ENCODE measurements at places on chromosomes 16 and 17. TPM values are rescaled to one million over a fixed set of nuclear protein-coding genes. Genes with fewer than 3 reads are reported as not detected.

DNA sequence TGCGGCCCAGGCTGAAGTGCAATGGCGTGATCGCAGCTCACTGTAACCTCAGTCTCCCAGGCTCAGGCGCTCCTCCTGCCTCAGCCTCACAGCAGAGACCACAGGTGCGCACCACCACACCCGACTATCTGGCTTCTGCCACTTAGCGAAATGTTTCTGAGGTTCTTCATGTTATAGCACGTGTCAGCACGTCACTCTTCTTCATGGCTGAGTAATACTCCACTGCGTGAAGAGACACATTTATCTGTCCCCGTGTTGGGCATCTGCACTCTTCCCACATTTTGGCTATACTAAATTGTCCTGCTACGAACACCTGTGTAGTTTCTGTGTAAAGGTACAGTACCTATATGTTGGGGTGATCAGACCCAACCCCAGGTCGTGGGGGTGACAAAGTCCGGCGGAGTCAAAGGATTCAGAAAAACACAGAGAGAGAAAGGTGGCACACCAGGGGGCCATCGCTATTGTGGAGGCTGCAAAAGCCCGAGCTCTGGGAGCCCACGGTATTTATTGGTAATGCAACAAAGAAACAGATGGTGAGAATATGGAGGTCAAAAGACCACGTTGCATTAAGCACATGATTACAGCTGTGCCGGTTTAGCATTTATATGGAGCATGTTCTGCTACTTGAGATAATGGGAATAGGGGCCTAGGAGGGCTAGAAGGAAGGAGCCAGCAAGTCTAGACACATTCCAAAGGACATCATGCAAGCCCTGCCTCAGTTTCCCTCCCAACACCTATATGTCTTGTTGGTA is 851 bp upstream of the DPEP1 start:
- no peaks in the 10 kb centered on the region for H3K36me3 ChIP-seq
- no peaks in the 10 kb centered on the region for H3K4me1 ChIP-seq
- no peak for DNase-seq
- no peak overlapping the region for H3K4me3 ChIP-seq
- no peaks in the 10 kb centered on the region for H3K27me3 ChIP-seq

GRCh38 chr16:13904179-13904691 is 15.7 kb upstream of the ERCC4 start:
- no peak overlapping the region for H3K4me3 ChIP-seq
- H3K27ac ChIP-seq = no peak overlapping the region
- peaks cover 11% of the 10 kb centered on the region for H3K4me1 ChIP-seq
- DNase-seq = no peak
- H3K27me3 ChIP-seq = peaks cover 3% of the 10 kb centered on the region

- H3K4me1 ChIP-seq = no peaks in the 10 kb centered on the region
- no peak overlapping the region for H3K4me3 ChIP-seq
- DNase-seq = no peak
- no peaks in the 10 kb centered on the region for H3K27me3 ChIP-seq
- no peak overlapping the region for H3K27ac ChIP-seq
- peaks cover 23% of the 10 kb centered on the region for H3K36me3 ChIP-seq
Observed at GRCh38 chr16:57578521-57579360, 36.3 kb downstream of the ADGRG5 start.

- H3K27ac ChIP-seq = no peak overlapping the region
- H3K4me3 ChIP-seq = no peak overlapping the region
- no peaks in the 10 kb centered on the region for H3K36me3 ChIP-seq
- peaks cover 5% of the 10 kb centered on the region for H3K27me3 ChIP-seq
Observed at GRCh38 chr17:49859991-49860953, 12.4 kb upstream of the TAC4 start.

DNA sequence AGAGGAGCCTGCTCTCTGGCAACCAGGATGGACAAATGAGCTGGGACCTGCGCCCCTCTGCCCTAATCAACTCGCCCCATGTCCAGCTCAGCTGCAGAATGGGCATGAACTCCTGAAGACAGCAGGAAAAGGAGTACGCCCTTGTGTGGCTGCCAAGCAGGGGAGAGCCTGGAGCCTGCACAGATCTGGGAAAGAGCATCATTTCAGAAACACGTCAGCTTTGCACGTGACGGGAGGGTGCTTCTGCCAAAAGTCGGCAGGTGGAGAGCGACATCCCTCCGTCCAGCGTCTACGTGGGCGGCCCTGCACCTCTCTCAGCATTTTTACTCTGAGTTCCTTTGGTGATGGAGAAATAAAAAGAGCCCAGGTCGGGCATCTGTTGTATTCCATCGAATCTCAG is 18.5 kb downstream of the NME3 start:
- no peak overlapping the region for H3K4me3 ChIP-seq
- peaks cover 50% of the 10 kb centered on the region for H3K36me3 ChIP-seq
- no peaks in the 10 kb centered on the region for H3K27me3 ChIP-seq
- H3K27ac ChIP-seq = no peak overlapping the region

GRCh38 chr17:4006165-4006589 is 41.9 kb upstream of the ATP2A3 start:
- no peak for DNase-seq
- H3K4me3 ChIP-seq = no peak overlapping the region
- H3K4me1 ChIP-seq = peaks cover 35% of the 10 kb centered on the region
- peaks cover 3% of the 10 kb centered on the region for H3K36me3 ChIP-seq
- H3K27ac ChIP-seq = no peak overlapping the region

GRCh38 chr17:3528880-3529511 is 28.6 kb downstream of the TRPV3 start:
- H3K27ac ChIP-seq = no peak overlapping the region
- no peak for DNase-seq
- H3K36me3 ChIP-seq = no peaks in the 10 kb centered on the region
- no peaks in the 10 kb centered on the region for H3K27me3 ChIP-seq

- H3K4me3 ChIP-seq = no peak overlapping the region
- no peak for DNase-seq
- H3K27ac ChIP-seq = no peak overlapping the region
- no peaks in the 10 kb centered on the region for H3K27me3 ChIP-seq
- no peaks in the 10 kb centered on the region for H3K36me3 ChIP-seq
Observed at GRCh38 chr16:10537946-10538345, 42.5 kb downstream of the EMP2 start.

DNA sequence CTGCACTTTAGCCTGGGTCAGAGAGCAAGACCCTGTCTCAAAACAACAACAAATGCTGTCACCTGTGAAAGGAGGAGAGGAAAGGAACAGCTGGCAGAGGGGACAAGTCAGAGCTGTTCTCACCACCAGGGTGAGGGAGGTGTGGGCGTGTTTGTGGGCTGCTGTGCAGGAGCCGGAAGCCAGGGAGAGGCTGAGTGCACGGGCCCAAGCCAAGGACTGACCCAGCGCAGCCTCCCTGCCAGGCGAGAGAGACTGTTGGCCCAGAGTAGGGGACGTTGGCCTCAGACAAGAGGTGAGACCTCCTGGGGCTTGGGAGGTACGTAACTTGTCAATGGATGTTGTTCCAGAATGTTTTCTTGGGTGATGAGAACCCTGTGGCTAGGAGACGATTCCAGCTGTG is 10.7 kb downstream of the SPNS2 start:
- H3K27me3 ChIP-seq = peaks cover 43% of the 10 kb centered on the region
- H3K27ac ChIP-seq = no peak overlapping the region
- no peak overlapping the region for H3K4me3 ChIP-seq

DNA sequence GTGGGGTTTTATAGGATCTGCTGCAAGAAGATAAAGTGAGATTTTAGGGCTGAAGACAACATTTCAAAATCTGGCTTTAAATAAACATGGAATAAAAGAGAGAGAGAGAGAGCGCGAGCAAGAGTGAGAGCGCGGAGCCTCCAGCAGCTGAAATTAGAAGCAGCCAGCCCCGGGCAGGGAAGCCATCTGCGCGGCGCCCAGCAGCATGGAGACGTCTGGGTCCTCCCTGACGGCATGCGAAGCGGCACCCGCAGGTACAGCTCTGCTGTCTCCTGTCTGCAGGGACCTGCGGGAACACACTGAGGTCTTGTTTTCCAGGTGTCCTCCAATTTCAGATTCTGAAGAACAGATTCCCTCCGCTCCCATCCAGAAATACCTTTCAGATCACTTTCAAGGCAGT is 7.9 kb upstream of the BAIAP2 start:
- H3K4me1 ChIP-seq = no peaks in the 10 kb centered on the region
- no peaks in the 10 kb centered on the region for H3K36me3 ChIP-seq
- peaks cover 3% of the 10 kb centered on the region for H3K27me3 ChIP-seq
- no peak for DNase-seq

DNA sequence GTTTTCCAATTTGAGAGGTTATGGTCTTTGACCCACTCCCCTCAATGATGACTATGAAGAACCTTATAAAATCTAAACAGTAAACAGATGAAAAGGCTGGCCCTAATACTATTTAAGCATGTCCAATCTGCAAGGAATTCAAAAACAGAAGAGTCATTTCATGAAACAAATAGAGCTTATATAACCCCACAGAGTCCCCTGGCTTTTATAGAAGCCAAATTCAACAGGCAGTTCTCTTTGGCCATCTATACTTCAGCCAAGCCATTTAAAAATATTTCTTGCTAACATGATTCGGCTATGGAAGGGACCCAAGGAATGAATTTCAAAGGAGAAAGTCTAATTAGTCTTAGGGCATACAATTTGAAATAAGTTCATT is 43.4 kb downstream of the SPOP start:
- H3K27ac ChIP-seq = no peak overlapping the region
- no peaks in the 10 kb centered on the region for H3K36me3 ChIP-seq
- no peaks in the 10 kb centered on the region for H3K27me3 ChIP-seq
- no peaks in the 10 kb centered on the region for H3K4me1 ChIP-seq

GRCh38 chr16:85616607-85617321 is 3.6 kb downstream of the GSE1 start:
- H3K27ac ChIP-seq = no peak overlapping the region
- DNase-seq = peak; percentile 60
- no peaks in the 10 kb centered on the region for H3K27me3 ChIP-seq
- no peak overlapping the region for H3K4me3 ChIP-seq
- H3K36me3 ChIP-seq = peaks cover 10% of the 10 kb centered on the region

DNA sequence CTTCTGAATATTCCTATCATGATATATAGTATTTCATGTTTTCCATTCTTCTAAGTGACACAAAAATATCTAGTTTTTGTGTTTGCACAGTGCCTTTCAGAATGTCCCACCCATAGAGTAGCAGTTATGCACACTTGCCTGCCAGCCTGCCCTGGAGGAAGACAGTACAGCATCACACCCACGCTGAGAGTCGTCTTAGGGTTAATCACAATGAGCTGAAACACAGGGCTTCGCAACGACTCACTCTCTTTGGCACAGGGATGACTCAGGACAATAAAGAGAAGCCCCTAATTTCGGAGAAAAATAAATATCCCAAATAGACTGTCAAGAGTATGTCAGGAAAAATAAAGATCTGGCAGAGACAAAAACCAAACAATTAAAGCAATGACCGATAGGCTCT is 11.6 kb upstream of the NDUFAB1 start:
- H3K4me3 ChIP-seq = no peak overlapping the region
- H3K36me3 ChIP-seq = peaks cover 28% of the 10 kb centered on the region
- no peak for DNase-seq
- no peaks in the 10 kb centered on the region for H3K4me1 ChIP-seq

GRCh38 chr17:30382345-30382744 is 3.6 kb downstream of the CPD start:
- DNase-seq = no peak
- no peak overlapping the region for H3K4me3 ChIP-seq
- H3K36me3 ChIP-seq = no peaks in the 10 kb centered on the region
- H3K4me1 ChIP-seq = peaks cover 17% of the 10 kb centered on the region

- no peak overlapping the region for H3K27ac ChIP-seq
- H3K4me1 ChIP-seq = peaks cover 31% of the 10 kb centered on the region
- H3K4me3 ChIP-seq = no peak overlapping the region
- H3K36me3 ChIP-seq = no peaks in the 10 kb centered on the region
- no peak for DNase-seq
- no peaks in the 10 kb centered on the region for H3K27me3 ChIP-seq
Observed at GRCh38 chr17:74217888-74218287, 4.5 kb downstream of the TTYH2 start.

DNA sequence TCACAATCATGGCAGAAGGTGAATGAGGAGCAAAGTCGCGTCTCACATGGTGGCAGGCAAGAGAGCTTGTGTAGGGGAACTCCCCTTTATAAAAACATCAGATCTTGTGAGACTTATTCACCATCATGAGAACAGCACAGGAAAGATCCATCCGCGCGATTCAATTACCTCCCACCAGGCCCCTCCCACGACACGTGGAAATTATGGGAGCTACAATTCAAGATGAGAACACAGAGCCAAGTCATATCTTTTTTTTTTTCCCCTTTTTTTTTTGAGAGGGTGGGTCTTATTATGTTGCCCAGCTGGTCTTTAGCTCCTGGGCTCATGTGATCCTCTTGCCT is 60.0 kb downstream of the RPTOR start:
- H3K27me3 ChIP-seq = no peaks in the 10 kb centered on the region
- DNase-seq = no peak

- H3K27ac ChIP-seq = no peak overlapping the region
- H3K27me3 ChIP-seq = no peaks in the 10 kb centered on the region
- H3K4me3 ChIP-seq = no peak overlapping the region
Observed at GRCh38 chr16:660132-660458, 7.8 kb upstream of the RHOT2 start.

DNA sequence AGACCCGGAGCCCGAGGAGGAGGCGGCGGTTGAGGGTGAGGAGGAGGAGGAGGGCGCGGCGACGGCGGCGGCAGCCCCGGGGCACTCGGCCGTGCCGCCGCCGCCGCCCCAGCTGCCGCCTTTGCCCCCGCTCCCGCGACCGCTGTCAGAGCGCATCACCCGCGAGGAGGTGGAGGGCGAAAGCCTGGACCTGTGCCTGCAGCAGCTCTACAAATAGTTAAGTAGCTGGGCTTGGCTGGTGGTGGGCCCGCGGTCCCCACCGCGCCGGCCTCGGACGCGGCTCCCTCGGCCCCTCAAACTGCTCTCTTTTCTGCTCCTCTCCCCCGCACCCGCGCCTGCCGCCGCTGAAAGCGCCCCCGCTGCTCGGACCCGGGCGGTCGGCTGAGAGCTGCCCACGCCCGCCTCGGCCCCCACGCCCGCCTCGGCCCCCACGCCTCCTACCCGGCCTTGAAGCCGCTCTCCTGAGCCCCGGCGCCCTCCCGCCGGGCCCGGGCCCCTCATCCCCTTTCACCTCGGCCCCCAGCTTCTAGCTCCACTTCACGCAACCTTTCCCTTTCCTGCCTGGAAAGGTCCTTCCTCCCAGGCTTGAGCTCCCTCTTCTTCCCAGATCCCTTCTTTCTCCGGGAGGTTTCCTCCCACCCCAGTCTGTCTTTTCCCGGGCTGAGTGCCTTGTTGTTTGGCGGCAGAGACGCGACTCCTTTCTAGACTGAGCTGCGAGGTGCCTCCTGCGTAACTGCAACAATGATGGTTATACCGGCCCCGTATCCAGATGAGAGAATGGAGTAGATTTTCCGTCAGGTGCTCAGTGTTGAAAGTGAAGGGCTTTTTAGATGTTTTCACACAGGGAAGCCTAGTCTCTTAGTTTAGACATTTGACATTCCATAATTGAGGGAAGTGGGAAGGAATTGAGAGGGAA is 850 bp downstream of the PPM1E start:
- DNase-seq = peak; percentile 35
- H3K4me3 ChIP-seq = no peak overlapping the region
- H3K27ac ChIP-seq = no peak overlapping the region
- H3K36me3 ChIP-seq = no peaks in the 10 kb centered on the region

Gene RASD1
- 3.2 TPM for total RNA-seq

Gene ARL5C
- total RNA-seq = not detected

Gene GPRC5C
- 0.53 TPM for total RNA-seq

Gene TBC1D28
- total RNA-seq = not detected

Gene MAPT
- 0.19 TPM for total RNA-seq

Gene CREBBP
- 206 TPM for total RNA-seq

Gene TMIGD1
- total RNA-seq = not detected

Measured in B cell (primary cell).